Articular chondrocyte of knee joint (primary cell): ENCODE measurements at places on chromosomes 13 and 19. TPM values are rescaled to one million over a fixed set of nuclear protein-coding genes. Genes with fewer than 3 reads are reported as not detected.

The DAND5 gene
- 0.11 TPM in 1 of 2 replicates, not detected in the other for total RNA-seq

The PRR20A gene
- not detected in 2 replicates for total RNA-seq

The MAP4K1 gene
- total RNA-seq: 0.86 TPM in 1 of 2 replicates, not detected in the other

The PEAK3 gene
- not detected in 2 replicates for total RNA-seq

The CACNG7 gene
- total RNA-seq: not detected in 2 replicates
